ENCODE measurements at places on chromosomes 13 and 19.

- no peak for DNase-seq
Observed at GRCh38 chr19:13097463-13098258, 5.0 kb downstream of the LYL1 start.

GRCh38 chr19:55447421-55448174, 4.5 kb upstream of the SHISA7 start:
- no peak for DNase-seq

DNA sequence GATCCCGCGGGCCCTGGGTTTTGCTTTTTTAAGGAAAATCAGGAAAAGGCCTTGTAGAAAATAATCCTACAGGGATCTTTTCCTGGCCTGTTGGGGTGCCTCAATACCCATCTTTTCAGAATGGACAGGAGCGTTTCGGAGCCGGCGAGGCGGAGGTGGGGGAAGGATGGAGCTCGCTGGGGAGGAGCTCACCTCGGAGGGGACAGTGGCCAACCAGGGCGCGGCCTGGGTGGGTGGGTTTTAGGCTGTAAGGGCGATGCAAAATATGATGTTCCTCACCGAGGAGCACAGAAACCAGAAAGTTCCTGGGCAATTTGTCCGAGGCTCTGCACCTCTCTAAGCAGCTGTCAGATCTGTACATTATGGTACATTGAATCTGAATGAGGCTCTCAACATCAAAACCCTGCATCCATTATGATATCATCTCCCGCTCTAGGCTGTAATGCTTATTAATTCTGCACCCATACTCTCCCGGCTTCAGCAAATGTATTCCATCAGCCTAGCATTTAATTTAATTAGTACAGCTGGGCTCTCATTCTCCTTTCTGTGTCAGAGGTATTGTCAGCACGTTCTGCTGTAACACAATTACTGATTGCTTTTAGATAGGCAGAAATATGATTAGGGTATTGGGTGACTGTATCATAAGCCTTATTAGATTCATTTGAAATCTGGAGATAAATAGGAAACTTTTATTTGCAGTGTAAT, 90.3 kb upstream of the SOX1 start:
- DNase-seq, result no peak

DNA sequence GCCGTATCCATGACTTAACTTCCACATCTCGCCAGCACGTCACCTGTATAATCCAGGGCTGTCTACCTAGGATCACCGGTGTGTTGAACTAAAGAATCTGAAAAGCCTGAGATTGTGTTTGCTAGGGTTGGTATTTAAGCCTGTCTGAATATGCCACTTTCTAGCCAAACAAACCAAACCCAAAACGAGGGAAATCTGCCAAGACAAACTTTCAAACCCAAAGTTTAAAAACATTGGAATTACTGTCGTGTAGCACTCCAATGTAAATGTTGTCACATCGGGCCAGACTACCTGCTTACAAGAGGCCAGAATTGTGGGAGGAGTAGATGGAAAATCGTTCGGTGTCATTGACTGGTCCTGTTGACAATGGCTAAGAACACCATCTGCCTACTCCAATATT, 747.8 kb downstream of the EFNB2 start:
- DNase-seq, result no peak

DNA sequence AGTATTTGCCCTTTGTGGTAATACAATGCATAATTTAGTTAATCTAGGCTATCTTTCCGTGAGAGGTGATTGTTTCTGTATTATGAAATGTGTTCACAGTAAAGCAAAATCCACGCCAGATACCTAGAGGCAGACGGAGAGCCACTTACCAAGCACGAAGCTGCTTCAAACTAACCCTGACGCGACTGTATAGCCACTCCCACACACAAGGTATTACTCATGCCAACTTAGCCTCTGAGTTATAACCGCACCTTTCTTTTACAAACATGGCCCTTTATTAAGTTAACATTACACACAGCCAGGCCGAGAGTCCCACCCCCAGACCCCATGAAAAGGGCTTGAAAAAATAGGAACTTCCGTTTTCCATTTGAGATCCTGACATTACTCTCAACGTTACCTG, 185.7 kb downstream of the ABCC4 start:
- no peak for DNase-seq

GRCh38 chr19:12581100-12581499, 29.5 kb downstream of the ZNF490 start:
- DNase-seq, result no peak

GRCh38 chr19:12774588-12775555, at the start of gene HOOK2:
Gene HOOK2, minus strand, starts transcription at chr19:12775552. Its CDS starts 103 bp downstream, at chr19:12775449.
- DNase-seq, result no peak

DNA sequence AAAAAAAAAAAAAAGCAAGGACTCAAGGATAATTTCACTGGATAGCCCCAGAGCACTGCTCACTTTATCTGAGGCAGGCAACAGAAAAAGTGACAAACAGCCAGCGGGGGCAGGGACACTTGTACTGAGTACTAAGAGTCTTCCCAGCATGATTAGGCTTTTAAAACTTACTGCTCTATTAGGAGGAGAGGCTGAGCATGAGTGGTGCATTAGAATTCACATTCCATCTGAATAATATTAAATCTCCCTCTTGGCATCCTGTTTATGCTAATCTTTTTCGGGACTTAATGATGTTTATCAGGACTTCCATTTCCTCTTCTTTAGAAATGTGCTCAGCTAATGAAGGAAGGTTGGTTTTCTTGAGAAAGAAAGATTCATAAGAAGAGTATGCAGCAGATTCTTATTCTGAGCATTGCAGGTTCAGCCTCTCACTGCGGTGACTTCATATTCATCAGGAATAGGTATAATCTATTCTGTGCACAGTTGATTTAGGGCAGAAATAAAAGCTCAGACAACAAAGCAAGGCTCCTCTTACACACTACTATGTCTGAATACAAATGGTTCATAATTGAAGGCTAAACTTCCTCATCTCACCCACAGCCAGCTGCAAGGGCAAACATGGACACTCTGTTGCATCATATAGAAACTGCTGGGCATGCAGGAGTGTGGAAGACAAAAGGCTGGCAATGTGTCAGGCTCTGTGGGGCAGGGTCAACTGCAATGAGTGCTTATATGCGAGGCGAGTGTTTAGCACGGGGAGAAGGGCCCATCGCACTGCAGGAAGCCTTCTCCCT, 107.0 kb downstream of the KL start:
- no peak for DNase-seq

GRCh38 chr13:99796175-99796819, 175.3 kb downstream of the ZIC5 start:
- peak; percentile 14 for DNase-seq

GRCh38 chr13:79541426-79542049, 60.6 kb downstream of the NDFIP2 start:
- peak; percentile 21 for DNase-seq

GRCh38 chr19:16260812-16261161, 63.1 kb downstream of the AP1M1 start:
- no peak for DNase-seq

GRCh38 chr19:38970664-38971532, 4.6 kb downstream of the FBXO17 start:
- no peak for DNase-seq

DNA sequence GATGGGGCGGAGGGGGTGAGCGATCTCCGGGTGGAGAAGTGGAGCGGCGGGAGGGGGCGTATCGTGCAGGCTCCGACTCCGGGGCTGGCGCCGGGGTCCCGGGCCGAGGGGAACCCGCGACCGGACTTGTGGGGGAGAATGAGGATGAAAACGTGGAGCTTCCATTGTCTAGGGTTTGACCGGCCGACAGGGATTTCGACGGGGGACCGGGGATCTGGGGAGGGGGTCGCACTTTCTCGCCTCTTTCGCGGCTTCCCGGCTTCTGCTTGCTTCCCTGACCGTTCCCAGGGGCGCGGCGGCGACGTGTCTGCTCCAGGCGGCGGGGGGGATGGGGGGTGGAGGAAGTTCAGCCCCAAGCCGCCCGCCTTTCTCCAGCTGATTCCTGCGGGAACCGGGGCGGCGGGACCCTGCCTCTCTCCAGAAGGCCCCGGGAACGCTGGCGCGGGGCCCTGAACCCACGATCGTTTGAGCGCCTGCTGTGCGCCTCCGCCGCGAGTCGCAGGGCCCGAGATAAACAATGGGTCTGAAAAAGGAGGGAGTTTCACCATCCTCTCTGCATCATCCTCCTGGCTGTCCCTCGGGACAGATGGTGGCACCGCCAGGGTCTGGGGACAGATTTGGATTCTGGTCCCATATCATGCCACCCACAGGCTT, 790 bp downstream of the TPM4 start:
- DNase-seq, result no peak

- no peak for DNase-seq
Observed at GRCh38 chr13:34352958-34353357, 535.0 kb downstream of the RFC3 start.

DNA sequence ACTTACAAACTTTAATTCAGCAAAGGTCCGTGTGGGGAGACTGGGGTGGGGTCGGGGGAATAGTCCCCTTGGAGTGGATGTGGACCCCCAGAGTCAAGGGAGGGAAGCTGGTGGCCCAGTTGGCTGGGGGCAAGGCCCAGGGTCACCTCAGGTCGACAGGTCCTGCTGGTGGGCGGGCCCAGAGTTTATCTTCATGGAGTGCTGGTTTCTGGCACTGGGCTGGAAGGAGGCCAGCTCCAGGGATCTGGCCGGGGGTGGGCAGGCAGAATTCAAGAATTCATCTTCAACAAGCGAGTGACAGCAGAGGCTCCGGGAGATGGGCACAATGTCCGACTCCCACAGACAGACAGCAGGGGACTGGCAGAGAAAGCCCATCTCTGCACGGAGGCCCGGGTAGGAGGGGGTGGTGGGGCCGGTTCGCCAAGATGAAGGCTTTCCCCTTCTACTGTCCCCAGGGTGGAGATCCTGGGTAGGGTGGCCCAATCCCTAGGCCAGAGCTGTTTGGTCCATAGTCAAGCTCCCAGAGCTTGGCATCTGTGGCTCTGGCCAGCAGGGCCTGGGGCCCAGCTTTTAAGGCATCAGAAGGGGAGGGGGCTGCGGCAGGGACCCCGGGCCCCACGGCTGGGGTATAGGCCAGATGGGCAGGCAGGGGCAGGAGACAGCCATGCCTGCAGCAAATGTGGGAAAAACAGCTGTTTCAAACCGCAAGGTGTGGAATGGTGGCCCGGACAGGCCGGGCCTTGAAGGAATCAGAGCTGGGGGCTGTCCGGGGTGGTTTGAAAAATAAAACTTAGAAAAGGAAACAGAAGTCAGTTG, 622 bp upstream of the FDX2 start:
- DNase-seq, result no peak

DNA sequence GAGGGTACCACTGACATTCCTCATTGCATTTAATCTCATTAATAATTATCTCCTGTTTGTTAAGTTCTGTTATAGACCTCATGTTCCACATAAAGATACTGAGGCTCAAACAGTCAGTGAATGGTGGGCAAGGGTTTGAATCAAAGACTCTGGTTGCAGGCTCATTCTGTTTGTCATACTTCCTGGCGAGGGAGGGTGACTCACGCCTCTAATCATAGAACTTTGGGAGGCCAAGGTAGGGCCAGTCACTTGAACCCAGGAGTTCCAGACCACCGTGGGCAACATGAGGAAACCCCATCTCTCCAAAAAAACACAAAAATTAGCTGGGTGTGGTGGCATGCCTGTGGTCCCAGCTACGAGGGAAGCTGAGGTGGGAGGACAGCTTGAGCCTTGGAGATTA, 220.7 kb upstream of the MIR17HG start:
- no peak for DNase-seq

GRCh38 chr13:106882246-106882645, 314.3 kb upstream of the ARGLU1 start:
- no peak for DNase-seq

DNA sequence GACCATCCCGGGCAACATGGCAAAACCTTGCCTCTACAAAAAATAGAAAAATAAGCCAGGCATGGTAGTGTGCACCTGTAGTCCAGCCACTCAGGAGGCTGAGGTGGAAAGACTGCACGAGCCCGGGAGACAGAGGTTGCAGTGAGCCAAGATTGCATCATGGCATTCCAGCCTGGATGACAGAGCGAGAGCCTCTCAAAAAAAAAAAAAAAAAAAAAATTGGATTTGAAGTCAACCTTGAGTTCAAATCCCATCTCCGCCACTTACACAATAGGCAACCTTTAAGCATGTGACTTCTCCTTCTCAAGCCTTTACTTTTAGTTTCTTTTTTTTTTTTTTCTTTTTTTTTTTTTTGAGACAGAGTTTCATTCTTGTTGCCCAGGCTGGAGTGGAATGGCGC, 12.0 kb downstream of the KASH5 start:
- DNase-seq, result no peak

DNA sequence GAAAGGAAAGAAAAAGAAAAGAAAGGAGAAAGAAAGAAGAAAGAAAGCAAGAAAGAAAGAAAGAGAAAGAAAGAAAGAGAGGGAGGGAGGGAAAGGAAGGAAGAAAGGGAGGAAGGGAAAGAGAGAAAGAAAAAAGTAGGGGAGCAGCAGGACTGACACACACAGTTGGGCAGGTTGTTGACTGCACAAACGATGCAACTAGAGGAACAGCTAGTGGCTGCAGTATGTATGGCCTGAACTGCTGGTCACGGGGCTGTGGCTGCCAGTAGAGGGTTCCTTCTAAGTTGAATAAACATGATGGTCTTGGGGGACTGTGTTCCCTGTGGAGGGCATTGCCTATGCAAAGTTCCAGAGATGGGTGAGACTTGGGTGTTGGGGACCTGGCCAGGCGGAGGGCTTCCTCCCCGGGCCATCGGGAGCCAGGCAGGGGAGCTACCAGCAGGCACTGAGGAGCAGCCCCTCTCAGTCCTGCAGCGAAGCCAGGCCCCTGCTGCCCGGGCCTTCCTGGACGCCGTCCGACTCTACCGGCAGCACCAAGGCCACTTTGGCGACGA, 16.7 kb upstream of the COLGALT1 start:
- no peak for DNase-seq

DNA sequence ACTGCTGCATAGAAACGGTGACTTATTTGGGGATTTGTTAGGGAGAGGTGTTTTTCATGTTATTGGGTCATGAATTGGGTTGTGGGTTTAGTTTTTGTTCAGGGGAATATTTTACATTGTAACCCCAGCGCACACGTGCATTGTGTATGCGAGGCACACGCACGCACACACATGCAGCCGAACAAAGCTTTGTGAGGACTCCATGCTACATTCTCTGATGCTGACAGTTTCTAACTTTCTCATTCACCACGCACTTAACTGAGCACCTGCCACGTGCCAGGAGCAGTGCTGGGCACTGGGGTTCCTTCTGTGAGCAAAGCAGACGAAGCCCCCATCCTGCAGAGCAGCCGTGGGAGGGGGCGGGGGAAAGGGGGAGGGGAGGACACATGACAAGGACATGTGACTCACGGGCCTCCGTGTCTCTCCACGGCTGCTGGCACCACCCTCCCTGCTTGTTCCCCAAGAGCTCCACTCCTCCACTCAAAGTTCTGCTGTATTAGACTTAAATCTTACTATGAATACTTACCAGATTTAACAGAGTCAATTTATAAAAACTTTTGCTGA, 55.6 kb downstream of the SLC7A9 start:
- no peak for DNase-seq

GRCh38 chr13:85314686-85315085, 484.5 kb downstream of the SLITRK6 start:
- no peak for DNase-seq
